NCI-H2171 treated with DMSO at 0.1 percent for 48 hours (cell line): ENCODE measurements at places on chromosomes 13 and 19.

GRCh38 chr13:108305655-108306054 lies 36.1 kb downstream of the TNFSF13B start:
- DNase-seq = no peak

- no peak for DNase-seq
Observed at GRCh38 chr13:65808061-65808460, 1422.1 kb downstream of the PCDH9 start.

DNA sequence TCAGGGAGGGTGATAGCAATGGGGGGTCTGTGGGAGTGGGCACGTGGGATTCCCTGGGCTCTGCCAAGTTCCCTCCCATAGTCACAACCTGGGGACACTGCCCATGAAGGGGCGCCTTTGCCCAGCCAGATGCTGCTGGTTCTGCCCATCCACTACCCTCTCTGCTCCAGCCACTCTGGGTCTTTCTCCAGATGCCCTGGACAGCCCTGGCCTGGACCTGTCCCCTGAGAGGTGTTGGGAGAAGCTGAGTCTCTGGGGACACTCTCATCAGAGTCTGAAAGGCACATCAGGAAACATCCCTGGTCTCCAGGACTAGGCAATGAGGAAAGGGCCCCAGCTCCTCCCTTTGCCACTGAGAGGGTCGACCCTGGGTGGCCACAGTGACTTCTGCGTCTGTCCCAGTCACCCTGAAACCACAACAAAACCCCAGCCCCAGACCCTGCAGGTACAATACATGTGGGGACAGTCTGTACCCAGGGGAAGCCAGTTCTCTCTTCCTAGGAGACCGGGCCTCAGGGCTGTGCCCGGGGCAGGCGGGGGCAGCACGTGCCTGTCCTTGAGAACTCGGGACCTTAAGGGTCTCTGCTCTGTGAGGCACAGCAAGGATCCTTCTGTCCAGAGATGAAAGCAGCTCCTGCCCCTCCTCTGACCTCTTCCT lies 9.3 kb upstream of the CEACAM7 start:
- no peak for DNase-seq

DNA sequence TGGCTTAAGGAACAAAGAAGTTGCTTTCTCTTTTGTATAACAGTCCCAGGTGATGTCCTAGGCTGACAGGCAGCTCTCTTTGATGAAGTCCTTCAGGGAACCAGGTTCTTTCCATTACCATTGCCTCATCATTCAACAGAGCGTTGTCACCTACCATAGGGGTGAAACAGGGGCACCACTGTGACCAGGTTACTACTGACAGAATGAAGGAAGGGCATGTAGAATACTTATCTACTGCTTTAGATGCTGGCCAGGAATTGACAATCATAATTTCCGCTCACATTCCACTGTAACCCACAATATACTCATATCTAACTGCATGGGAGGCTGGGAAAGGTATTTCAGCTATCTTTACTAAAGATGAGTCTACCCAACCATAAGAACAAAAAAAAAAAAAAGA lies 148.0 kb upstream of the FNDC3A start:
- DNase-seq = no peak

- no peak for DNase-seq
Observed at GRCh38 chr13:79486433-79487188, 5.7 kb downstream of the NDFIP2 start.

- DNase-seq = no peak
Observed at GRCh38 chr19:12834976-12835757, 788 bp upstream of the RTBDN start.

- DNase-seq = no peak
Observed at GRCh38 chr13:66778461-66778860, 451.7 kb downstream of the PCDH9 start.

GRCh38 chr13:81738364-81738763 lies 1397.4 kb upstream of the SPRY2 start:
- no peak for DNase-seq
